GM13976 (cell line): ENCODE measurements at places on chromosomes 2 and 18.

GRCh38 chr2:70732766-70733645 is 35.0 kb downstream of the ADD2 start:
- DNase-seq = no peak

- DNase-seq = no peak
Measured at GRCh38 chr2:12417786-12418185, 298.9 kb upstream of the TRIB2 start.

- no peak for DNase-seq
Measured at GRCh38 chr2:10161961-10162441, 39.5 kb downstream of the RRM2 start.

DNA sequence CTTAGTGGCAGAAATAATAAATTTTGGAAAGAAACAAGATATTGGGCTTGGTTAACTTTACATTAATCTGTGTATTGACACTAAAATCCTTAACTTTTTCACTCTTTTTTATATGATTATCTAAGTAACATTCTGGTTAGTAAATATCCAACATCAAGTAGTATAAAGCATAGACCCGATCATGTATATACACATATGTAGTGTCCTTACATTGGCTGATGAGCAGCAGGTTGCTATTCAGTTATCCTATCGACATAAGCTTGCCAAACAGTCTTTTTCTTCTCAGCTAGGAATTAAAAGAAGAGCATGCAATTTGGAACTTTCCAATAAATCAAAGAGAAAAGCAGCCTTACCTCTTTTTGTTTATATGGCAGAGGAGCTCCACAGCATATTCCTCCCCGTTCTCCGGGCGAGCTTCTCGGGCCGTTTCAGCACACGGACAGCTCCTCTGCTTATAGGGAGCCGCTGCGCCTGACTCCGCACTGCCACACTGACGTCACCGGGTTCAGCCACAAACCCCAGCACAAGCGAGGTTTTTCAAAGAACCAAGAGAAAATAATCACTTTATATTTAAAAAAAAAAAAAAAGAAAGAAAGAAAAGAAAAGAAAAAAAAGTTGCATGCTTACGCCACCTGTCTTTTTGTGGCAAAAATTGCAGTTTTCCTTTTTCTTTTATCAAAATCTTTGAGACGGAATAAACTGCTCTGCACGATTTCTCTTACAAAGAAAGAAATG is at the start of gene SCG2:
Gene SCG2, minus strand, starts transcription at position 430 of the 735 bp plus-strand sequence. CDS start 3,079 bp downstream, outside the sequence.
- DNase-seq = peak; percentile 58

DNA sequence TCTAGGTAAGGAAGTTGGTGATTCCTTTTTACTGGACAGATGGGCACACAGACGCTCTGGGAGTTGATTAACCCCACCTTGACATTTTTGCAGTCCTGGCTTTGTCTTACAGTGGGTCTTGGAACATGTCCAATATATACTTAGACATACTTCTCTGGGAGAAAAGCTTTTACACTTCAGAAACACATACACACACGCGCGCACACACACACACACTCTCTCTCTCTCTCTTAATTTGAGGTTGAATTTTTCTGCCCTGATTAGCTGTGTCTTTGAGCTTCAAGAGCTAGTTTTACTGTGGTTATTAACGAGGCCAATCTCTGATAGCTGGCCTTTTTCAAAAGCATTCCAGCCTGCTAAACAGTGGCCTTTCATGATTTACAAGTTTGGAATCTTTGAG is 215.0 kb downstream of the MYCN start:
- DNase-seq = no peak

- DNase-seq = no peak
Measured at GRCh38 chr18:31407649-31408048, 31.1 kb downstream of the DSG4 start.

- DNase-seq = no peak
Measured at GRCh38 chr2:121454549-121455090, 76.1 kb upstream of the RNU4ATAC start.

DNA sequence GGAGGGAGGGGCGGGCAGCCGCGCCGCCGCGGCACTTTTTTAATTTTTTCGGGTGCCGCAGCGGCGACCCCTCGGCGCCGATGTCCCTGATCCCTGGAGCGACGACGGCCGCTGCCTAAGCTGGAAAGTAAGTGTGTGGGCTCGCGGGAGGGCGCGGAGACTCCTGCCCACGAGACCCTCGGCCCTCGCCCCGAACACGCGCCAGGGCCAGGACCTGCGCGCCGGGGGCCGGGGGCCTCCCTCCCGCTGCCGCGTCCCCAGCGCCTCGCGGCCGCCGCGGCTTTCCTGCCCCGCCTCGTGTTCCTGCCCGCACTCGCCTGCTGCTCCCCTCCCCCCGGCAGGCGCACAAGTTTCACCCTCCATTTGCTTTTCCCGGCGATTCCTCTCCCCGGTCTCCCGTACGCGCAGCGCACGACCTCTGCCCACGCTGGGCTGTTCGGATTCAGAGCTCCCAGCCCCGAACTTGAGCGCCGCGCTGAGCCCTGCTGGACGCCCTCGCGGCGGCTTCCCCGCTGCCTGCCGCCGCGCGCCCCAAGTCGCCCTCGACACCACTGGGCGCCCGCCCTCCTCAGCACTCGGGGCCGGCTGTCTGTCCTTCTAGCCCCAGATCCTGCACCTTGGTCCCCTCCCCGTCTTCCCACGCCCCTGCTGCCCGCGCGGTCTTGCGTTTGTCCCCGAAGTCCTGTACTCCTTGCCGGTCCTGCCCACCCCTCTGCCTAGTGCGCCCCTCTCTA is 507 bp downstream of the PKP4 start:
- peak; percentile 70 for DNase-seq

DNA sequence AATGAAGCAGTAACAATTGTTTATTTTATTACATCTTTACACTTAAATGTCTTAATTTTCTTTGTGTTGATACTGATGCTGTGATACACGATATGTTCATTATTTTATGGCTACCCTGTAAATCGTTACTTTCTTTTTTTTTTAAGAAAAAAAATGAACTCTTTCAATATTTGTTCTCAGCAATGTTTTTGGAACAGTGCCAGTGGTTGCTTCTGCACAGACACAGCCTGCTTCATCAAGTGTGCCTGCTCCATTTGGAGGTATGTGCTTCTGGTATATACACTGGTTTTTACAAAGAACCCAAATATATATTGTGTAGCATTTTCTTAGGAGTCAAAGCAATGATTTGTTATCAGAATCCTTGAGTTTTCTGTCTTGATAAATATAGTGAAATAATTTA is 62.2 kb upstream of the SCYGR2 start:
- DNase-seq = no peak

GRCh38 chr18:58960946-58961722 is 96.5 kb downstream of the ZNF532 start:
- no peak for DNase-seq

- DNase-seq = no peak
Measured at GRCh38 chr18:33673689-33674088, 95.7 kb downstream of the ASXL3 start.

DNA sequence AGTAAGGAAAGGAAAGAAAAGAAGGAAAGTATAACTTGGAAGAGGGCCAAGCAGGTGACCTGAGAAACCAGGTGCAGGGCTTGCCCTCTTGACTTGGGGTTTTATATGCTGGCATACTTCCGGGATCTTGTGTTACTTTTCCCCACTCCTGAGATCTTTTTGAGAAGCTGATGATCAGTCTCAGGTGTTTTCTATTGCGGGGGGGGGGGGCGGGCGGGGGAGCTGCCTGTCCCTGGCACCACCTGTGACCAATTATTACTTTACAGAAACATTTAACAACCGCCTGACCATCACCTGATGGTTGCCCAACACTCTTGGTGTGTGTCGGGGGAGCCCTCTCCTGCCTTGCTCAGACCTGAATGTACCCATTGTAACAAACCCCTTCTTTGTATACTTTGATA is 6.9 kb upstream of the CASP10 start:
- no peak for DNase-seq

GRCh38 chr18:78981394-78981831 is 1.8 kb downstream of the SALL3 start:
- no peak for DNase-seq

GRCh38 chr2:30272761-30273573 is 41.6 kb downstream of the LBH start:
- DNase-seq = no peak

DNA sequence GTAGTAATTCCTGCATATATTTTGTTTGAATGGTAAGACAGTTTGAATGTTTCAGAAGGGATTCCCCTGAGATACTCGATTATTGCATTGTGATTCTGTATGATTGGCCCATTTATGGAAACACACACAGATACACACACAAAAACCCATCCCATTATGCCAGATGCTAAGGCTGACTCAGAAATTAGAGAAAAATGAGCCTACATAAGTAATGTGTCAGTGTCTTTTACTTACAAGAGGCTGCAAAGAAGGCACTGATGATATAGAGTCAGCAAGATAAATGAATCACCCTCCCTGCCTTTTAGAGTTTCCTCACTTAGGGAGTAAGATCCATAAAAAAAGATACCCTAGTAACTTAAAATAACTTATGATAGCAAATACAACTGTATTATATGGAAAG is 1481.1 kb upstream of the ACVR2A start:
- DNase-seq = no peak

DNA sequence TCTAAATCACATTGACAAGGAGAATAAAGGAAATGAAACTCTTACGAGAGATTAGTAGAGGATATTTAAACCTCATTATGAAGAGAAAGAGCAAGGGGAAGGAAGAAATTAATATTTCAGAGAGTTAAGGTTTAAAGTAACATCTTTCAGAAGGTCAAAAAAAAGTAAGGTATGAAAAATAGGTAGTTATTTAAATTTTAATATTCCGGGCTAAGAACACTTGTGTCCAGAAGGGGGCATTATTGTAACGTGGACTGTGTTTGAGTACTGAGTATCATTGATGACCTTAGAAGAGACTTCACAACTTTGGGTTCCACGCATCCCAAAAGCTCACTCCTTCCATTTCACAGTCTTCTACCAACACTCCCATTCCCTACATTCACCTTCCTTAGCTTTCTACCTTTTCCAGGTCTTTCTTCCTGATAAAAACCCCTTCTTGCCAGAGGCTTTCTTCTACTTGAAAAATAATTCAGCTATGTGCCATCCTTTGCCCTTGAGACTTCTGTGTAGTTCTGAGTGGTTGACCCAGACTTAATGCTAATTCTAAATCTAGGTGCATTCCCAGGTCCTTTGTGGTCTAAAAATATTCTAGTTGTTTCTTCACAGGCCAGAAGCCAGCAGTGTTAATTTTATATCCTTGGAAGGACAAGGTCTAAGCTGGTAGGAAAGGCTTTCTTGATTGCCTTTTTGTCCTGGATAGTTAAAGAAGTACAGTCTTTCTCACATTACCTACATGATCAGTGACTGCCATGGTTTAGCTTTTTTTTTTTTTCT is 16.5 kb downstream of the DYNC1I2 start:
- DNase-seq = peak; percentile 53
